Adrenal gland (tissue), 19 donors: ENCODE measurements at places on chromosomes 1 and 21. TPM values are rescaled to one million over a fixed set of nuclear protein-coding genes. Genes with fewer than 3 reads are reported as not detected.

BGLAP gene
- total RNA-seq: 0.45 TPM

MAP1LC3C gene
- not detected for total RNA-seq

KRTAP6-3 gene
- total RNA-seq: not detected

CFHR4 gene
- total RNA-seq: not detected

LCE1D gene
- not detected for total RNA-seq

SPATA21 gene
- 3.1 TPM for total RNA-seq

SGIP1 gene
- 0.88 TPM for total RNA-seq

- no peak for DNase-seq
These were observed 21.3 kb downstream of the TRPM2 start for GRCh38 chr21:44374601-44375280.

GRCh38 chr1:29320156-29320940 lies 84.0 kb downstream of the PTPRU start:
- no peak for DNase-seq

DNA sequence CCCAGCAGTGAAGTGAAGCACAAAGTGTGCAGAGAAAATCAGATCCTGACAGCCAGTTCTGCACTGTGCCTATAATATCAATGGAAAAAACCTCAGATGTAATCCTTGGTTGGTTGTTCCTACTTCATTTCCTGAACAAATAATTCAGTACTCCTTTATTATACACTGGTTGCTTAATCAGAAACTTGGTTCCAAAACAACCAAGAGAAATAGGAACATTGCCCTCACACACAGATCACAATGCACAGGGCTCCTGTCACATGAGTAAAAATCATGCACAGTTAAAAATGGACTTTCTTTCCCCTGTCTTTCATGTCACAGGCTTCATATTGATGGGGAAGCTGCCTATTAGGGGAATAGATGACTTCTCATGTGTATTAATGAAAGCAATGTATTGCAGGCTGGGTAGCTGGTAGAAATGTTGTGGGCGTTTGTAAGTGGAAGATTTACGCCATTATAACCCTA lies 9.7 kb downstream of the DNASE2B start:
- no peak for DNase-seq

GRCh38 chr21:46286648-46287002 lies 483 bp downstream of the YBEY start:
- no peak for DNase-seq

DNA sequence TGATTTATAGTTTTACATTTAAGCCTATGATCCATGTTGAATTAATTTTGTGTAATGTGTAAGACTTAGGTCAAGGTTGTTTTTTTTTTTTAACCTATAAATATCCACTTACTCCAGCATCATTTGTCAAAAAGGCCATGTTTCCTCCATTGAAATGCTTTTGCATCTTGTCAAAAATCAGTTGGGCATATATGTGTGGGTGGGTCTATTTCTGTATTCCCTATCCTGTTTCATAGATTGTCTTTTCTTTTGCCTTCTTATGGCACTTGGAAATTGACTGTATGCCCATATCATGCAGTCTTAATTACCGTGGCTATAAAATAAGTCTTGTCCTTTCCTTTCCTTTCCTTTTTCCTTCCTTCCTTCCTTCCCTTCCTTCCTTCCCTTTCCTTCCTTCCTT lies 138.2 kb downstream of the PRDM2 start:
- DNase-seq: no peak

DNA sequence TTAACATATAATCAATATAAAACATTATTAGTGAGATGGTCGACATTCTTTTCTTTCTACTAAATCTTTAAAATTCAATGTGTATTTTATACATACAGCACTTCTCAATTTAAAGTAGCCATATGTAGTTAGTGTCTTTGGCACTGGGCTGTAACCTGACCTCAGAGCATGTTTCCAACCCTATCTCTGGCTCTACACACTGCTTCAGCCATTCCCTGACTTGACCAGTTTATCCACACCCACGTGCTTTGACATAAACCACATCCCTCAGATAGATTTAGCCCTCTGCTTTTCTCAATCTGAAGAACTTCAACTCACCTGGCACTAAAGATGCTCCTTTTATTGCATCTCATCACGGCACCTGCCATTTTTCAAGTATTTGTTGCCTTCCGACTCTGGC lies 58.3 kb downstream of the RGS2 start:
- no peak for DNase-seq

GRCh38 chr1:63976006-63976405 lies 202.2 kb downstream of the ROR1 start:
- no peak for DNase-seq

- DNase-seq: no peak
These were observed 7.8 kb downstream of the ADAMTS4 start for GRCh38 chr1:161190962-161191521.

GRCh38 chr1:154808909-154809262 lies 61.2 kb downstream of the KCNN3 start:
- no peak for DNase-seq

DNA sequence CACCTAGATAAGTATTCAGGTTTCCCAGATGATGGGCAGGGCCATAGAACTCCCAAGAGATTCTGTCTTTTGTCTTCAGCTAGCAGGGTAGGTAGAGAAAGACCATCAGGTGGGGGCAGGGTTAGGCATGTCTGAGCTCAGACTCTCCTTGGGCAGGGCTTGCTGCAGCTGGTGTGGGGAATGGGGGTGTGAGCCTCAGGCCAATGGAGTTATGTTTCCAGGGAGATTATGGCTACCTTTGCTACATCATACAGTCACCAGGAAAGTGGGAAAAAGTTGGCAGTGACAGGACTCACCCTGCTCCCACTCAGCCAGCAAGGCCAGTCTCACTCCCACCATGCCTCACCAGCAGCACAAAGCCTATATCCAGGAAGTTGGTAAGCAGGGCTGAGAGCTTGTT lies 77.8 kb downstream of the DRAM2 start:
- DNase-seq: no peak

DNA sequence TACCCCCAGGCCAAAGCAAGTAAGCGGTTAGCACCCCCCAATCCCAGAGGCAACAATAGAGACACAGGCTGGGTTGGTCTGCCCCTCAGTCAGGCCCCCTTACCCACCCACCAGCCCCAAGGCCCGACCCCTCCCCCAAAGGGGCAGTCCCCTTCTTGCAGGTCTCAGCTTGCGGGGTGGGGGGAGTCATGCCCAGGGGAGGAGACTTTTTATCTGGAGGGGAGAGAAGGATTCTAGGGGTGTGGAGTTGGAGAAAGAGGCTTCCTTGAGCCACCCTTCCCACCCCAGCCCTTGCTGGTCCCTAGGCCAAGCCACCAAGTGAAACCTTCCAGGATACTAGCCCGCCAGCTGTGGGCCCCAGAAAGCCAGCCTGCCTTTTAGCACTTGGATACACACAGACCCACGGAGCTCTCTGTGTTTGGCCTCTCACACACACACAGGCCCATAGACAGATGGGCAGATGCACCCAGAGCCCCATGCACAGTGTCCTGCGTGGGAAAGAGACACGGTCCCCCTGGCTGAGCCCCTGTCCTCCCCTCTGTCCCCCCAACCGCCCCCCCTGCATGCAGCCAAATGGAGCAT lies 7.1 kb downstream of the TMEM54 start:
- DNase-seq: peak; percentile 48

GRCh38 chr1:18526436-18527275 lies 45.9 kb downstream of the KLHDC7A start:
- DNase-seq: no peak

- DNase-seq: peak; percentile 2
These were observed 164.6 kb upstream of the GJB5 start for GRCh38 chr1:34590211-34590623.

- peak; percentile 39 for DNase-seq
These were observed 50.9 kb downstream of the EVA1C start for GRCh38 chr21:32463367-32463766.

DNA sequence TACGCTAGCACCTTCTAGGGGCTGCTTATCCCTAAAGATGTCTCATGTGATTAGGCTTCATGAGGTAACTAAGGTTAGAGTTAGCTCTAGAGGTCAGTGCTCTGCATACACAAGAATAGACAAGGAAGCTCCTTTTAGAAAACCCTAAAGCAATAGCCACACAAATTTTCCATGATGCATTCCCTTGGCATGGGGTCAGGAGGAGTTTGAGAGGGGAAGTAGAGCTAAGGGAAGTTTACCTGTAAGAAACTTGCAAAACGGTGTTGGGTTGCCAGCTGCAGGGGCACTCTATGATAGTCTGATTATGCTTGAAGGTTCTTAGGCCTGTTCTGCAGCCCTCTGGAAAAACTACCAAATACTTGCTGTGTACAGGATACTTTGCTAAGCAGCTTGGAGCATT lies 39.0 kb upstream of the A3GALT2 start:
- no peak for DNase-seq

DNA sequence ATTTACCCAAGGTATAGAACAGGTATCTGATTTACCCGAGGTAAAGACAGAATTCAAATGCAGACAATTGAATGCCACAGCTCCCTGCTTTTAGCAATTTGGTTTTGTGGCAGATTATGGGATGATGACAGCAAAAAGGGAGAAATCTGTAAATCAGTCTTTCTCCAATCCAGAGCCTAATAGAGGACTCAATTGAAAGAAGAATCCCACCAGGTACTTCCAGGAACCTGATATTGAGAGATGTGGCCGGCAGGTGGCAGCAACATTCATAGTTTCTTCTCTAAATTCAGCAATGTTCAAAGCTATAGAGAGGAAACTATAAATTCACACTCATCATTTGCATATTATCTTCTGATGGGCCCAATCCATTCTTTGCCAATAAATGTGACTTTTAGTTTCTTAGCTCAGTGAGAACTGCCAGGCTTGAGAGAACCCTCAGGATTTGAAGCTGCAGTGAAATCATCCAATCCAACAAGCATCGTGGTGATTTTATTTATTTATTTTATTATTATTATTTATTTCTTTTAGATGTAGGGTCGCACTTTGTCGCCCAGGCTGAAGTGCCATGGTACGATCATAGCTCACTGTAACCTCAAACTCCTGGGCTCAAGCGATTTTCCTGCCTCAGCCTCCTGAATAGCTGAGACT lies 9.8 kb upstream of the PHACTR4 start:
- DNase-seq: peak; percentile 89

DNA sequence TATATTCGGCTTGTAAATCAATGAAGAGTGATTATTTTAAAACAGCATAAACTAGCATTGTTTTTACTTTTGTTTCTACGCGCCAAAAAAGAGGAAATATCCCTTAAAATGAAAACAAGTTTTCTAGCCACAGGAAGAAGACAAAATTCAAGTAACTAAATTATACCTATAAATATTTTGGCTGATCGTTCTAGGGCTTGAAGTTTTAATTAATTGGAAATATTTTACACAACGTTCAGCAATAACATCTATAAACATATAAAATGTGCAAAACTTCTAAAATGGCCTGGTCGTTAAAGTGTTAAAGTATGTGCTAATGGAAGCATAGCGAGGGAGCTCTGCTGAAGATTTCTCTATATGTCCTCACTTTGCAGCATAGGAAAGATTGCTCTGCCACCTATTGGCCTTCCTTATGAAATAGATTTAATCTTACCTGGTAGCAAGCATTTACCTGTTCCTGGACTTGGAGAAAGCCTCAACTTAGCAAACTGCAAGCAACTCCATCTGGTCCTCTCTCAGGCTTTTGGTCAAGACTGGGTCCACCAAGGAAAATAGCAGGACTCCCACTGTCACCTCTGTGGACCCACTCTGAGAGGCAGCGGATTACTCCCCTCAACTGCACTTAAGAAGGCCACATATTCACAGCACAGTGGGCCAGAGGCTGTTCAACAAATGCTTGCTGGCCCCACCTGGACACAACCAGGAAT lies 351.3 kb upstream of the RUNX1 start:
- peak; percentile 16 for DNase-seq

DNA sequence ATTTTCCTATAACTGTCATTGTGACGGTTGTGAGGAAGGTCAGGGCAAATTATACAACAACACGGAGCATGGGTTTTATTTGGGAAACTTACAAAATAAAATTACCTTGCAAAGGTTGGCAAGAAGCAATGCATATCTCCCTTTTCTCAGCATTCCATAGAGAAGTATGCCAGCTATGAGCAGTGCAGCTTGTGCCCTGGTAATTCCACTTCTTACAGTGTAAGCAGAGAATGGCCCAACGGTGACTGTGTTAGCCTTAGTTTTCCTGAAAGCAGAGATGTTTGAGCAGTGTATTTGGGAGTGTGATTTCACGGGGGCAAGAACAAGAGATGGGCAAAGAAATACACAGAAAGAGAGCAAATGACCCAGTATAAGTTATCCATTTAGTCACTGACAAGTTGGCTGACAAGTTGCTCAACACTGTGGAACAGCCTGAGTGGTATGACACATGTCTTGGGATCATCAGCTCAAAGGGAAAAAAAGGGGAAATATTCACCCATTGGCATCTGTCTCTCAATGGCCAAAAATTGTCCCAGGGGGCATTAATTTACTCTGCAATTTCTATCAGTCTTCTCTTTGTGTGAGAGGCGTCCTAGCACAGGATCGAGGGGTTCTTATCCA lies 210.9 kb upstream of the NRIP1 start:
- DNase-seq: no peak

DNA sequence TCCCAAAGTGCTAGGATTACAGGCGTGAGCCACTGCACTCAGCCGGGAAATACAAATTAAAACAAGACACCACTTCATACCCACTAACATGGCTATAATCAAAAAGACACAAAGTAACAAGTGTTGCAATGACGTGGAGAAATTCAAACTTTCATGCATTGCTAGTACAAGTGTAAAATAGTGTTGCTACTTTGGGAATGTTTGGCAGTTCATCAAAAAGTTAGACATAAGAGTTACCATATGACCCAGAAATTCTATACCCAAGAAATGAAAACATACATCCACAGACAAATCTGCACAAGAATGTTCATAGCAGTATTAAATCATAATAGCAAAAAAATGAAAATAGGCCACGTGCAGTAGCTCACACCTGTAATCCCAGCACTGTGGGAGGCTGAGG lies 16.4 kb downstream of the FOXJ3 start:
- no peak for DNase-seq

DNA sequence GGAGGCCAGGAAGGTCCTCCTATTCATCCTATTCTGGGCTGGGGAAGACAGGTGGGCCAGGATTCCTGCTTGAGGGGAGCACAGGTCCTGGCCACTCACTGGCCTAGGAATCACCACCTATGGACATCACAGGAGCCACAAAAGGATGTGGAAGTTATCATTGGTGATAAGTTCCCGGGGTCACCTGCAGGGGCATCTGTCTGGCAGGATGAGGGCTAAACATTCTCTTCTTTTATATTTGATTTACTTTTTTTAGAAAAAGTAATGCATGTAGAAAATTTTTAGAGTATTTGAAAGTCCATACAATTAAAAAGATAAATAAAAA lies 33.2 kb upstream of the KIAA0040 start:
- no peak for DNase-seq

DNA sequence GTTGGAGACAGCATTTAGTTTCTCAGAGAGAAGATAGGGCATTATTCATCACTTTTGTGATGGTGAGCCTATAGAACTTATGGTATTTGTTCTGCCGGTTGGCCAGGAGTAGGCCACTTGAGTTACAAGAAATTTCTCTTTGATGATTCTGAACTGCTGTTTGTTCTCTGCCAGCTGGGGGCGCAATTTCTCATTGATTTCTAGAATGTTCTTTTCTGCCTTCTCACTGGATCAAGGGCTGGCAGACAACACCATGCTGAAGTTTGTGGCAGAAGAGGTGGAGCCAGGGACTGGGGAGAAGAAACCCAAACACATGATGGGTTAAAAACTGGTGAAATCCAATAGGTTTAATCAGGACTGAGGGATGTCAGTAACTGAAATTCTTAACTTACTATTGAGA lies 360.6 kb downstream of the FAM72C start:
- DNase-seq: no peak
